ENCODE measurements at places on chromosomes 2 and 18.

DNA sequence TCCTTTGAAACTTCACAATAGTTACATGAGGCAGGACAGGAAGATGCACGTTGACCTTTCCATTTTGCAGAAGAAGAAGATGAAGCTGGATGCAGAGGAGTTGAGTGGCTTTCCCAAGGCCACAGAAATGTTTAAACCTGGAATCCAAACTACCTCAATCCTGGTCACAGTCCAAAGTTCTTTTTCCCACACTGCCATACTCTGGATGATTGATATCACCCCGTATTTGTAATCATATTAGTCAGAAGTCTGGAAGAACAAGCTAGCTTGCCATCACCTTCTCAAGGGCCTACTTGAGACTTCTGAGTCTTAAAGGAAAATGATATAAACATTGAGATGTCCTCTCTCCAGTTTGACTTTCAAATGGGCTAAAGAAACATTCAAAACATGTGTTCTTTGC, 190.1 kb downstream of the LNPK start:
- DNase-seq = no peak

DNA sequence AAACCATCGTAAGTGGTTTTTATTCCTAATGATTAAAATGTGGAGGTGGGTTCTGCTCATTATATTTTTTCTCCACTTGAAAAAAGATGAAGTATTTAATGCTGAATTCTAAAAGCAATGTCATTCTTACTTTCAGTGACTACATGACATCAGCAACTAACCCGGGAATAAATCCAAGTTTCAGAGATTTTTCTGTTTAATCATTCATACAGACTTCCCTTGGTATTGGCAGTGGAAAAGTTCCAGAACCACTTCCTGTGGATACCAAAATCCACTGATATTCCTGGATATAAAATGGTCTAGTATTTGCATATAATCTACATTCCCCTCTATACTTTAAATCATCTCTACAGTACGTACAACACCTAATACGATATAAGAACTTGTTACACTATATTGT, 128.6 kb downstream of the ZNF532 start:
- peak; percentile 93 for DNase-seq

DNA sequence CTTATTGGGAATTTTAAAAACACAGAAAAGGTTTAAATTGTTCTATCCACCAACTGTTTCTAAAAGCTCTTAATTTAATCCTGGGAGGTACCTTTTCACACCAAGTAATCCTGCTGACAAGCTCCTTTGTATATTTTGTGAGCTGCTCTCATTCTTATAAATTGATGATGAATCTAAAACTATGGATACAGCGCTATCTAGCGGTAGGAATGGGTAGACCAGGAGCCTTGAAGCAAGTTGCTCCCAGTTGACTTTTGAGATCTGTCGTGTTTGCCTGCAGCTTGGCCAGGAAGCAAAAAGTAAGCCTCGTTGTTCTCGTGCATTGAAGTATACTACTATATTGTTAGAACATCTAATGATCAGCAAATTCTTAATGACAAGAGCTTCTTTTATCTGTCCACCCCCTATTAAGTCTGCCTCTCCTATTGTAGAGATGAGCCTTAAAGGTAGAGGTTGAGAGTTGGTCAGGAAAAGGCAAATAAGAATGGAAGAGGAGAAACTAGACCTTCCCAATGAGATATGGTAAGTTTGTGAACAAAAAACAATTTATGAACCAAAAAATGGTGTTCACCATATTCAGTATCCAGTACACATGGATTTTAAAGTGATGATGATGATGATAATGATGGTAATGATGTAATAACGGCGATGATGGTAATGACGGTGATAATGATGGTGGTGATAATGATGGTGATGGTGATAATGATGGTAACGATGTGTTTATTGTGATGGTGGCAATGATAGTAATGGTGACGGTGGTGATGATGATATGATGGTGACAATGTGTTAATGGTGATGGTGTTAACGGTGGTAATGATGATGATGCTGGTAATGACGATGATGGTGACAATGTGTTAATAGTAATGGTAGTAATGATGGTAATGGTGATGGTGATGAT, 212.1 kb upstream of the NCKAP5 start:
- peak; percentile 88 for DNase-seq

- no peak for DNase-seq
Observed at GRCh38 chr2:206023183-206023582, 62.8 kb downstream of the INO80D start.

DNA sequence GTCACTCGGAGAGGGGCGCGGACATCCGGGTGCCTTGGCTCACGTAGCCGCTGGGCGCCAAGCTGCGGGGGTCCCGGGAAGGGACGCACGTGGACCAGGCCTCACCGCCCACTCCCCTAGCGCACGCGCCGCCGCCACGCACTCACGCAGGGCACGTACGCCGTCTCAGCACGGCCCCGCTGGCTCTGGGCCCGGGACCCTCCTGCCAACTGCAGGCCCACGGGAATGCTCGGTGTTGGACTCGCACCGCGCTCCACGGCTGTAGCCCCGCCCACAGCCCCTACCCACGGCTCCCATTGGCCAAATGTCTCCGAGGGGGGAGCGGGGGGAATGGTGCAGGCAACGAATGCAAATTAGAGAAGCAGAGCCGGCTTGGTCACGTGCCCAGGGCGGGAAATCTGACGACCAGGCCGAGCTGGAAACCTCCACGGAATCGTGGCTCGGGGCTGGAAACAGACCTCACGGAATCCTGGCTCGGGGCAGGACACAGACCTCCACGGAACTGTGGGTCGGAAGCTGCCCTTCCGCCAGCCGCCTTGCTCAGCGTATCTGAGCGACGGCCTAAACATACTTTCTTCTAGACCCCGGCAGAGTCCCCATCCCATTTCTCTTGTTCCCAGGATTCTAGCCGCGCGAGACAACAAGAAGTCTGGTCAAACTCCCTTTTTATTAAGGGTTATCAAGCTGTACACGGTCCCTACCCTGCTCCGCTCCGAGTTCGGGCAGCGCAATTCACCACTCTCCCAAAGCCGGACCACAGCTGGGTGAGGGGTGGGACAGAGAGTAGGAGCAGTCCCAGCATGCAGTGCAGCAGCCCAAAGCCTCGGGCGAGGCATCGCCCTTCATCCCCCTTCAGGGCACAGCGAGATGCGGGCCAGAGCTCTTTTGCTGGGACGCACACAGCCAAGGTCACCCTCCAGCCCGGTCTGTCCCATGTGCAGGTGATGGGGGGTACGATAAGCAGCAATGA, at the start of gene ABCB6:
Gene ABCB6, minus strand, starts transcription at position 227 of the 970 bp plus-strand sequence. CDS start 285 bp downstream, outside the sequence.
- peak; percentile 84 for DNase-seq

Measured in kidney tubule cell (primary cell).